ENCODE measurements at places on chromosomes 2 and 18. TPM values are rescaled to one million over a fixed set of nuclear protein-coding genes. Genes with fewer than 3 reads are reported as not detected.

DNA sequence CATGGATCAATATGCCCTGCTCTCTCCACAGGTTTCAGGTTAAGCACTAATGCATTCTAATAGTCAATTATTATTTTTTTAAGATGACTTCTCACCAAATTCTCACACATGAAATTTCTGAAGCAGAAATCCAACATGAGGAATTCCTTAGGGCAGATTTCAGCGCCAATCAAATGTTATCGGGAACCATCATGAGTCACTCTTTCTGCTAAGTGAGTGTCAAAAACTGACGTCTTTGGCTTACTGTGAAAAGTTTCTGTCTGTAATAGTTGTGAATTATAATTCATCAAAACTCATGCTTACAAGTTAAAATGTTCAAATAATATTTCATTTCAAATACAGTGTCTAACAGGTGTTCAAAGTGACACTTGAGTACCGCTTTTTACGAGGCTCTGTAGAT is 1038.6 kb downstream of the SOCS6 start:
- DNase-seq: no peak

GRCh38 chr2:230816735-230817134 is 48.0 kb upstream of the ITM2C start:
- DNase-seq: no peak

GRCh38 chr2:195094330-195094729 is 562.7 kb upstream of the SLC39A10 start:
- DNase-seq: no peak

GRCh38 chr2:232236200-232236599 is 142.4 kb upstream of the ALPP start:
- DNase-seq: no peak

DNA sequence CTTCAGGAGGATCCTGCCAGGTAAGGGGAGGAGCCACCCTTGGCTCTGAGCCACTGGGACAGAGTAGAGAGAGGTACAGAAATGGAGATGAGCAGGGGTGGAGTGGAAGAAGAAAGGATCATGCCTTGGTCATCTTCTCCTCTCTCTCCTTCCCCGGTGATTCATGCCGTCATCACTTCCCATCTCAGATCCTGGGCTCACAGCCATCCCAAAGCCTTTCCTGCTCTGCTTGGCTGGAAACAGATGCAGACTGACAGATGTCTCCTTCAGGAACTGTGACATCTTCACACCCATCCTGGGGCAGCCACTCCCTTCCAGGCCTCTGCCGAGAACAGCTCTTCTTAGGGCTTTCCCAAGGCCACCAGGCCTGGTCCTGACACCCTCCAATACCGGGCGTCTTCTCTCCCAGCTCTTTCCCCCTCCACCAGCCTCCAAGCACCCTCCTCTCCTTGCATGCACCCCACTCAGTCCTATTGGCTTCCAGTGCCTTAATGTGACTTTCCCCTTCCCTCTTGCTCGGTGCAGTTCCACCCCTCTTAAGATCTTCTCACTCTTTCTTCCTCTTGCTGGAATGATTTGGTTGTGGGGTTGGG is 58.3 kb upstream of the TNP1 start:
- DNase-seq: peak; percentile 63

- DNase-seq: no peak
These were observed 140.1 kb upstream of the ACAA2 start for GRCh38 chr18:49953391-49953790.

DNA sequence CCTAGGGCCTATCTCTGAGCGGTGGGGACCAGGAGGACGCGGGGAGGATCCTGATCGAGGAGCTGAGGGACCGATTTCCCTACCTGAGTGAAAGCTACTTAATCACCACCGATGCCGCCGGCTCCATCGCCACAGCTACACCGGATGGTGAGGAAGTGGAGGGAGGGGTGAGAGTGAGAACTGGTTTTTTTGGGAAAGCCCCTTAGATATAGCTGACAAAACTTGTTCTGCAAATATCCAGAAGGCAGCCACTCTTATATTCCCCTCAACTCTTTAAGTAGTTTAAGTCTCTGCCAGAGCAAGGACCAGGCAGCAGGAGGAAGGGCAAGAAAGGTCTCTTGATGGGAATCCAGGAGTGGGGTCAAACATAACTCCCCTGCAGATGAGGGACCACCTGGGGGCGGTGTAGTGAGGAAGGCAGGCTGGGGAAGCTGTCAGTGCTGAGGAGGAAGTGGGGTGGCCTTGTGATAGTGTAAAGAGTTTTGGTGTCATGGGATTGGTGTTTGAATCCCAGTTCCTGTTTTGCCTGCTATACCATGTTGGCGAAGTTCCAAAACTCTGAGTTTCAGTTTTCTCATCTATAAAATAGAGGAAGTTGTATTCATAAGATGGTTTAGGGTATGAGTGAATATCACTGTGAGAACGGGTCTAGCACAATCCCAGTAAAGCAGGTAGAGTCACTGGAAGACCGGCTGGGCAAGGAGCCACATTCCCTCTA is 3.4 kb downstream of the NAGK start:
- peak; percentile 41 for DNase-seq

- DNase-seq: no peak
These were observed 104.2 kb upstream of the ODC1 start for GRCh38 chr2:10552220-10552870.

DNA sequence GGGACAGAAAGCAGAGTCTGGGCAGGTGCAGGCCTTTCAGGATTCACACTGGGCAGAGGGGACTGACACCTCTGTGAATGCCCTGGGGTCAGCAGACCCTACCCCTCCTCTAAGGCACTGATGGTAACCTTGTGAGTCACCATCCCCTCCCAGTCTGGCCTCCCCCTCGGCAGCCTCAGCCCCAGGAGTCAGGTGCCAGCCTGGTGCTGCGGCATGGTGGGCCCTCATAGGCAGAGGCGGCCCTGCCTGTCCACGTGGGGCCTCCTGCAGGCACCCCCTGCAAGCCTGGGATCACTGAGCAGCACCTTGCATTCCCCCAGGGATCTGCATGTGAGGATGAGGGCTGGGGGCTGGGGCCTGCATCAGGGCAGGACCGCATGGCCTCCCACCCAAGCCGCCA is 4.8 kb upstream of the GPR17 start:
- DNase-seq: no peak

- no peak for DNase-seq
These were observed 272.6 kb upstream of the HS6ST1 start for GRCh38 chr2:128591022-128591860.

GRCh38 chr2:231339316-231339715 is 56.2 kb upstream of the B3GNT7 start:
- DNase-seq: no peak

GRCh38 chr2:85245891-85246290 is 81.9 kb downstream of the TGOLN2 start:
- no peak for DNase-seq

DNA sequence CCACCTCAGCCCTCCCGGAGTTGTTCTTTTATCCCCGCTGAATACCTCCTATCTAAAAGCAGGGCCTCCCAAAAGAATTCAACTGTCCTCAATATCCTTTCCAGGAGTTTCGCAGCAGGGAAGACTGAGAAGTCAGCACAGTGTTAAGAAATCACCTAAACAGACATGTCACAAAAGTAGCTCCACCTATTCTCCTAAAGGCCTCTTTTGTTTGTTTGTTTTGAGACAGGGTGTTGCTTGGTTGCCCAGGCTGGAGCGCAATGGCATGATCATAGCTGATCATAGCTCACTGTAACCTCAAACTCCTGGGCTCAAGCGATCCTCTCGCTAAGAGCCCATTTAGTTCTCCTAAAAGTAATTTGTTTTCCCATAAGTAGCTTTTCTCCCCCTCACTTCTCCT is 53.8 kb downstream of the TEX44 start:
- DNase-seq: no peak

GRCh38 chr2:100106460-100106859 is 35.9 kb downstream of the AFF3 start:
- DNase-seq: peak; percentile 46

DNA sequence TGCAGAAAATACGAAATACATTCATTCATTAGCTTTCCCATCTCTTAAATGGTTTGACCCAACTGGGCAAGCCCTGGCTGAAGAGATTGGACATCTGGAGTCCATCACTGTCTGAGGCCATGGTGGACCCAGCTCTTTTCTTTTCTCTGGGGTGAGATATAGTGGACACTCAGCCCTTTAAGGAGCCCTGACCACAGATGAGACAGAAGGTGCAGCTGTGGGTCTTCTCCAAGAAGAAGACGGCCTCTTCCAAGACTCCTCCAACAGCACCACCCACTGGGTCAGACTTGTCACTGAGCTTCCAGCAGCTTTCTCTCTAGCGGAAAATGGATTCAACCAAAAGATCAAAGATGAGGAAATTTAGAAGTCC is 27.2 kb downstream of the TWIST2 start:
- DNase-seq: no peak

DNA sequence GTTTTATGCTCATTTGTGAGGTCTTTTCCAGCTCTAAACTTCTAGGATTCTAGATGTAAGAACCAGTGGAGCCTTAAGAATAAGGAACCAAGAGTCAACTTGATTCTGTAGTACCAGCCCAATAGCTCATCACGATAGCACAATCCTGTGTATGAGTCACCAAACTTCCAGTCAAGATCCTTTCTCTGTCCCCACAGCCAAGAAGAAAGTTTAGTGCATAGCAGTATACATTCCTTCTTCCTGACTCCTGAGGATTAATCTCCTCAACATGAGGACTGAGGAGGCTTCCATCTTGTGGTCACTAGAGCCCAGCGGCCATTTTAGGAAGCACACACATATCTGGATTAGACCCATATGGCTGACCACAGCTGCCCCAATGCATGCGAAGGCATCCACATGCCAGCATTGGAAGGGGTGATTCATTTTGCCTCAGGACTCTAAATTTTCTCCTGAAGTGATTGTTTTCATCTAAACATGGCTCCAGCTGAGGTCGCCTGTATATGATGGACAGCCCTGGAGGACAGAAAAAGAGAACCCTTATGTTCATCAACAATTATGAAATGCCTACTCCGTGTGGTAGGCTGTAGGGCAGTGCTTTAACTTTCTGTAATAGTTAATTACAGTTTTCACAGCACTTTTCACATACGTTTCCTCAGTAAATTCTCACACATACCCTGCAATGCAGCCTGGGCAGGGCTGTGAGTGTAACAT is 53.5 kb downstream of the RASGRP3 start:
- DNase-seq: no peak

DNA sequence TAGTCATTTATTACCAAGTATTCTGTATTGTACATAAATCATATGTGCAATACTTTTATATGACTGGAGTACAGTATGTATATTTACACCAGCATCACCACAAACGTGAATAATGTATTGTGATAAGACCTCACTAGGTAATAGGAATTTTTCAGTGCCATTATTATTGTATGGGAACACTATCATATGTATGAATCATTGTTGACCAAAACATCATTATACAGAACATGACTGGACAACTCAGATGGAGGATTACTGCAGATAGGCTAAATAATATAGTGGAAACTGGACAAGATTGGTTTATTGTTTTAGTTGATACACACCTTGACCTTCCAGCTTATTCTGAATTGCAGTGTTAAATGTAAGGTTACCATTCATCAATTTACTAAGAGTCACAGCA is 33.4 kb downstream of the VAPA start:
- DNase-seq: no peak

- no peak for DNase-seq
These were observed 36.2 kb upstream of the RHOB start for GRCh38 chr2:20410556-20411277.

- no peak for DNase-seq
These were observed 1.6 kb upstream of the RAMP1 start for GRCh38 chr2:237857791-237858190.

DNA sequence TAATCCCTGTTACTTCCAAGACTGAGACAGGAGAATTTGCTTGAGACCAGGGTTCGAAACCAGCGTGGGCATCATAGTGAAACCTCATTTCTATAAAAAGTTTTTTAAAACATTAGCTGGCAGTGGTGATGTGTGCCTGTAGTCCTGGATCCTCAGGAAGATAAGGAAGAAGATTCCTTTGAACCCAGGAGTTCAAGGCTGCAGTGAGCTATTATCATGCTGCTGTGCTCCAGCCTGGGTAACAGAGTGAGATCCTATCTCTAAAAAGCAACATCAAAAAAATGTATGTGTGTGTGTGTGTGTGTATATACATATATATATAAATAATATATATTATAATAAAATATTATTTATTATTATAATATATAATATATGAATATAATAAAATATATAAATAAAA is 1417.6 kb upstream of the CDH2 start:
- DNase-seq: no peak

- DNase-seq: no peak
These were observed 26.0 kb upstream of the AMMECR1L start for GRCh38 chr2:127911737-127912136.

GRCh38 chr2:128314348-128315121 is 4.1 kb downstream of the HS6ST1 start:
- DNase-seq: no peak

GRCh38 chr2:232974396-232974795 is 38.7 kb downstream of the NGEF start:
- DNase-seq: no peak

DNA sequence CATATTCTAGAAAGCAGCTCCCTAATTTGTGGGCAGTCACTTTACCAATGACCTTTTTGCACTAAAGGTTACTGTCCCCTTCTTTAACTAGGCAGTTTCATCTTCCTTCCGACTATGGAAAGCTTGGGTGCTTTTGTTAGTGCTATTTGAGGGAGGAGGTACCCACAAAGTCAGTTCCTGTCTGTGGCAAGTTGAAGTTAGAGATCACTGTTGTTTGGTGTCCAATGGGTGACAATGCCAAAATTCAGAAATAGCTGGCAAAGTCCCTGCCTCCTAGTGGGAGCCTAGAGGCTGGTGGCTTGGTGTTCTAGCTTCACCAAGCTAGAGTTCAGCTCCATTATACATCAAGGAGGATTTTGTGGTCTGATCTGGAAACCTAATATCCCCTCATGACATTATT is 87.1 kb upstream of the PNPT1 start:
- DNase-seq: no peak

- DNase-seq: no peak
These were observed 8.4 kb downstream of the POU3F3 start for GRCh38 chr2:104862058-104862941.

DNA sequence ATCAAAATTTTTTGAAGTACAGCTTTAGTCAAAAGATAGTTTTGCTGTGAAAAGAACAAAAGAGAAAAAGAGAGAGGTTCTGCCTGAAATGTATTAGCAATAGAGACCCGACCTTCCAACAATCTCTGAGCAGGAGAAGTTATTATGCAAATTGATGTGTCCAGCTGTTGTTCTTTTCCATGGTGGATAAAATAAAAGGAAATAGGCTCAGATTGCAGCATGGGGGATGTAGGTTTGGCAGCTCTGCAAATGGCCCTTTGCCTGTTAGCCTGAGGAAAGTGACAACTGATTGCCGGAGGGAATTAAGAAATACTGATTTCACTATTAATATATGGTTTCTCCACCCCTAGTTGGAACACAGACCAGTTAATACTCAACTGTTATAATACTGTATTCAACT is 1283.2 kb upstream of the NXPH2 start:
- DNase-seq: peak; percentile 91

DOK6 gene
- not detected for polyA plus RNA-seq

UGT1A10 gene
- polyA plus RNA-seq: not detected

C2orf78 gene
- polyA plus RNA-seq: not detected

RBMS1 gene
- 82.9 TPM for polyA plus RNA-seq

CNTNAP5 gene
- polyA plus RNA-seq: 0.31 TPM

GPR45 gene
- not detected for polyA plus RNA-seq

KCNIP3 gene
- polyA plus RNA-seq: 5.9 TPM

PROKR1 gene
- 1.2 TPM for polyA plus RNA-seq

PLGLB2 gene
- polyA plus RNA-seq: 2.5 TPM

EVA1A gene
- polyA plus RNA-seq: 26.7 TPM

ASXL3 gene
- 6.9 TPM for polyA plus RNA-seq

DSC3 gene
- polyA plus RNA-seq: 146 TPM

IL36A gene
- polyA plus RNA-seq: not detected

ZBTB7C gene
- 4.9 TPM for polyA plus RNA-seq
